ENCODE measurements at places on chromosomes 12 and 14. TPM values are rescaled to one million over a fixed set of nuclear protein-coding genes. Genes with fewer than 3 reads are reported as not detected.

The TAS2R19 gene
- polyA plus RNA-seq: 0.87 TPM

The TAS2R20 gene
- 2.5 TPM for polyA plus RNA-seq

The CEBPE gene
- 0.07 TPM for polyA plus RNA-seq

GRCh38 chr14:68216079-68216478, 396.5 kb downstream of the RAD51B start:
- peak; percentile 76 for DNase-seq

- DNase-seq: no peak
Measured at GRCh38 chr12:34354239-34355200, 332.2 kb downstream of the ALG10 start.
